ENCODE measurements at places on chromosomes 4 and X. TPM values are rescaled to one million over a fixed set of nuclear protein-coding genes. Genes with fewer than 3 reads are reported as not detected.

DNA sequence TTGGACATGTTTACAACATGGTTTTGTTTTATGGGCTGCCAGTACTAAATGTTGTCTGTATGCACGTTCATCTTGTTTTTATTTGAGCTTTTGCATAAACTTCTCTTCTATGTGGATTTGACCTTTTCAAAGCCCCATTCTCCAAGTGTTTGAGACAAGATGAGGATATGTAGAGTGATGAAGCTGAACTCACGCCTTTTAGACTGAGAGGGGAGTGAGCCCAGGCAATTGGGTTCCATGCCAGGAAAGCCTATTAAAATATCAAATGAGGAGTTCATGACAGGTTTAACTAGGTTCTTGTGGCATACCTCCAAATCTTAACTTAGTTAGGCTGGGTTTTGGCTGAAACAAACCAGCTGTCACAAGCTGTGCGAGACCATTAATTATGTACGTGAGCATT lies 170.4 kb upstream of the LDB2 start:
- no peak for DNase-seq

GRCh38 chr4:117965622-117966021 lies 68.7 kb upstream of the NDST3 start:
- no peak for DNase-seq

DNA sequence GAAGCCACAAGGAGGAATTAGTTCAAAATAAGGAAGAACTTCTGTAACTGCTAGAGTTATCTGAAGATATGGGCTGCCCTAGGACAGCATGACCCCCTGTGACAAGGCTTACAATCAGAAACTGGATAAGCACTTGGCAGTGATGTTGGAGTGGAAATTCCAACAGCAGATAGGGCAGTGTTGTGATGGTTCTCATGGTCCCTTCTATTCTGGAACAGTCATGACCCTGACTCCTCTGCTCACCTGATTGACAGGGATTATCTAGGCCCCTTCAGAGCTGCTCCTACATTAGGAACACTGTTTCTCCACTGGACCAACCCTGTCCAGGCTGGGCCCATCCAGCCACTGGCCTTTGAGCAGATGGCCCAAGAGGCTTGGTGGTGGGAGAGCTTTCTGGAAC lies 17.9 kb downstream of the NALF2 start:
- DNase-seq = no peak

The TACR3 gene
- not detected for polyA plus RNA-seq
